Kidney epithelial cell (primary cell): ENCODE measurements at places on chromosomes 7 and 10. TPM values are rescaled to one million over a fixed set of nuclear protein-coding genes. Genes with fewer than 3 reads are reported as not detected.

The WIPF3 gene
- total RNA-seq = 0.46 and 0.68 TPM in 2 replicates

The LRIT1 gene
- not detected in 2 replicates for total RNA-seq

The AKR1C2 gene
- 0.27 and 2.0 TPM in 2 replicates for total RNA-seq

The PRPS1L1 gene
- total RNA-seq = not detected in 2 replicates
